Activated CD8-positive, alpha-beta memory T cell treated with anti-CD3 and anti-CD28 coated beads for 1 hour (primary cell): ENCODE measurements at places on chromosomes 16 and 17.

- no peak for DNase-seq
Measured at GRCh38 chr16:78195797-78196196, 96.3 kb downstream of the WWOX start.

GRCh38 chr17:19656336-19656735 lies 7.8 kb downstream of the ALDH3A2 start:
- no peak for DNase-seq

GRCh38 chr17:82217530-82218204 lies 5.0 kb upstream of the CCDC57 start:
- DNase-seq: no peak

- DNase-seq: no peak
Measured at GRCh38 chr17:83160443-83161297, 81.3 kb downstream of the METRNL start.

GRCh38 chr16:70677499-70678120 lies 8.2 kb downstream of the MTSS2 start:
- DNase-seq: no peak

DNA sequence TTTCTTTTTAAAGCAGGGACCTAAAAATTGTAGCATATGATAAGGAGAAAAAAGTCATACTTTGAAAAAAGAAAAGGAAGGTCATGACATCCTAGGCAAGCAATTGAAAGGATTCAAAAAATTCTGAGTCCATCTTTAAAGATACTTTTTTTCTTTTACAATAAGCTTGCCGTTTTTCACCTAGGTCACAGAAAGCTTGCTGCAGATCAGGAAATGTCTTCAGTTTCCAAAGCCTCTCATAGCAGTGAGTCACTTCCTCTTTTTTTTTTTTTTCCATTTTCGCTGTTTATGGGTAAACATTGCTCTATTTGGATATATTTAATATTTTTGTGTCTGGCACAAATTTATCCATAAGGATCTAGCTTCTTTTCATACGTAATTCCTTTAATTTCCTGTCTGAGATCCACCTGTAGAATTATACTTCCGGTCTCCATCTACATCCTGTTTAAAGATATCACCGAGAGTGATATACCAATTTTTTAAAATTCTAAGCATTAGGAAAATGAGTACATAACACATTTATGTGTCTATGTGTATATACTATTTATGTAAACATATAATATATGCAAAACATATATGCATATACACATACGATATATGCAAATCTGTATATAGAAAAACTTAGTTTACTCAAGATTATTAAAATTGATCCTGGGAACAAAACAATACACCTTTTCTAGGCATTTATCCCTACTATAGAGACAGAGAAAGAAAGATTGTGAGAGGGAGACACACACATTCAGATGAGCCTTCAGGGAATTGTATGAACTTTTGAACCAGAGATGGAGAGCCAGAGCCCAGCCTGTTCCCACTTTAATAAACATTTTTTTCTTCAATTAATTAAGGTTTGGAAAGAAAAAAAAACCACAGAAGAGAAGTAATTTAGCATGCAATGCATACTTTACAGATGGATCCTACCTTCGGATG lies 134.4 kb downstream of the SKAP1 start:
- no peak for DNase-seq

- DNase-seq: no peak
Measured at GRCh38 chr17:77126519-77126918, 14.2 kb upstream of the SEC14L1 start.

DNA sequence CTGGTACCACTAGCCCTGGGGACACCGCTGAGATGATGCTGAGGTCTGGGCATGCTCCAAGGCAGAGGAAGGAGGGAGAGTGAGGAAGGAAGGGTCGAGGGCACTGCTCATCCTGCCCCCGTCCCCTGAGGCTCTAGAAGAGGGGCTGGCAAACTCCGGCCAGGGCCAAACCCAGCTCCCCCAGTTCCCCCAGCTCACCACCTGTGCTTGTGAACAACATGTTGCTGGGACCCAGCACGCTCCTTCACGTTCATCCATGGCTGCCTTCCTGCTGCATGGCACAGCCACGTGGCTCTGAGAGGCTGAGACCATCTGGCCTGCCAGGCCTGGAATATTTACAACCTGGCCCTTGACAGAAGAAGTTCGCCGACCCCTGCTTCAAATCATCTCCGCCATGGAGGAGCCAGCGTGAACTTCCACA lies 81.2 kb downstream of the RBFOX3 start:
- no peak for DNase-seq

DNA sequence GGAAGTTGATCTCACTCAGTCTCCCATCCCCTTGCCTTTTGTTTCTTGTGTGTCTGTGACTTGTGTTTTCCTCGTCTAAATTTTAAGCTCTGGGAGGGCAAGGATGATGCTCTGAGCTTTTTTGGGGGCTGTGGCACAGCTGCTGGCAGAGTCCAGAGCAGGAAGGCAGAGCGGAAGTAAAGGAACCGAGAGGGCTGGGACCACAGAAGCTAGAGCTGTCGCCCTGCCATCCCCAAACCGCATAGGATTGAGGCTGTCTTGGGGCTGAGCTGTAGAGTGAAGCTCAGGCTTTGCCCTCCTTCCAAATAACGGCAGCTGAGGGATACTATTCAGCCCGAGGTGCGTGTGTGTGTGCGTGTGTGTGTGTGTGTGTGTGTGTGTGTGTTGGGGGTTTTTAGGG lies 3.8 kb upstream of the DNAH2 start:
- no peak for DNase-seq

DNA sequence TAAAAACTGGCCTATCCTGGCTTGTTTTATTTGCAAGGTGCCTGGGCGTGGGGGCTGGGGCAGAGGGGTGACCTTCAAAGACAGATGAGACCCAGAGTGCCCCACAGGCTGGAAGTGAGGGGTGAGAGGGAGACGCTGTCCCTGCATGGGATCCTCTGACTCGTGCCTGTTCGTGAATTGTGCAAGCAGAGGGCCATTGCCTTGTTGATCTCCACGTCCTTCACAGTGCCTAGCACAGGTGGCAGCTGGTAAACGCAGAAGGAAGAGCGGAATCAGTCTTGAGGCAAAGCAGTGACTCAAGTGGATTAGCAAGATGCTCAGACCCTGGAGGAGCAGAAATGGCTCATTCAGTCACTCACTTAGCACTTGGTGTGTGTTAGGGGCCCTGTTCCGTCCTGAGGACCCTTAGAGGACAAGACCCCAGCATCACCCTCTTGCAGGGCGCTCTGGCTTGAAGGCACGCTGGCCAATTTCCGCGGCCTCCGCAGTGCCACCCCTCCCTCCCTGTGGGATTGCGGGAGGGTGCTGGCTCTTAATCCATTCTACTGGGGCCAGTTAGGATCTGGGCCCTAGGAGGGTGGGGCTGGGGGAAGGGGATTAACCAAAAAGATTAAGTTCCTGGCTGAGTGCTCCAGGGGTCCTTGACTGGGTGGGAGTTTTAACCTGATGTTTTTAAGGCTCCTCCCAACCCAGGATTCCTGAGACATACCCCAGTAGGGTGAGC lies 151.2 kb downstream of the CCDC182 start:
- DNase-seq: no peak

GRCh38 chr16:2532494-2533141 lies 1.4 kb upstream of the CEMP1 start:
- no peak for DNase-seq

- DNase-seq: no peak
Measured at GRCh38 chr17:45077643-45078042, 16.5 kb downstream of the NMT1 start.

DNA sequence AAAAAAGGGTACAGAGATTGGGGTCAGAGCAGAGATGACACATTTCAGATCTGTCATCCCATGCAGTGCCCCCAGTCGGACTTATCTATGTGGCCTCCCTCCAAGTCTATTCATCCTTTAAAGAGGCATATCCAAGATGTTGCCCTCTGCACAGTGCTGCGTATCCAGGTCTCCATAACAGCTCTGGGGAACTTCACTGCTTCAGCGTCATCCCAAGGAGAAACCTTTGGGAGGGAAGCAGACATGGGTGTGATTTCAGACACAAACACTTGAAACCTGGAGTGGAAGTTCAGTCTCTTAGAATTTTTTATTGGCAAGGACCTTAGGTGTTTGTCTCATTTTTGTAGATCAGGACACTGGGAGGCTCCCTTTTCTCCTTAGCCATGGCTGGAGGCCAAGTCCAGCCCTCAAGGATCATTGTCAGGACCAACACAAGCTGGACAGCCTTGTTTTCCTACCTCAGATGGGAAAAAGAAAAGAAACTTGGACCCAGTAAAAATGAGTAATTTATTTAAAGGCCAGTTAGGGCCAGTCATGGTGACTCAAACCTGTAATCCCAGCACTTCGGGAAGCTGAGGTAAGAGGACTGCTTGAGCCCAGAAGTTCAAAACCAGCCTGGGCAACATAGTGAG lies 23.9 kb upstream of the NLK start:
- no peak for DNase-seq

- no peak for DNase-seq
Measured at GRCh38 chr16:81861915-81862314, 82.8 kb downstream of the PLCG2 start.

DNA sequence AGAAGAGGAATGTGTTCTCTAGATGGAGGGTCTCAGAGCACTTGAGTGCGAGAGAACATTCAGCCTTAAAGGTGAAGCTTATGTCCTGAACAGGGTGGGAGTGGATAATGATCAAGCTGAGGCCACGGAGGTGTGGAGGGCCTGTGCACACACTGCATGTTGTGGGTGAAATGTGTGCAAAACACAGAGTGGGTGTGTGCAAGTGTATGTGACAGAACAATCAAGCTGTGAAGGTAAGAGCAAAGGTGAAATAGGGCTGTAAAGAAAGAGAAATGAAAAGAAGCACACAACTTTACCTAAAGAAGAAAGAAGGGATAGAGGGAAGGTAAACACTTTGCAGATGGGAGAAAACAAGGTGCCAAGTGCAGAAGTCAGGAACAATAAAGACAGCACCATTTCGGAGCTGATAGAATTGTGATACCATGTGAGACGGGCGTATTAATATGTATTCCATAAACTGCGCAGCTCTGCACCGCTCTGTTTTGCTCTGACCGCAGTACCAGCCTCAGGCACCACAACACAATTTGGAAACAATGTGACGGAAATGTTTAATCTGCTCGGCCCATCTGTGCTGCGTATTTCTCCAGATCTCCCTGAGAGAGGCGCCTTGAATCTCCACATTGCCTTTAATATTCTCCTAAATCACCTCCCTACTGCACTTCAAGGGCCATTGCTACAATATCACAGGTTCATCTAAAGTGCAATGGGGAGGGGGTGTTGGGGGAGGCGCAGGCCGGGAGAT lies 40.6 kb downstream of the SNX11 start:
- no peak for DNase-seq

DNA sequence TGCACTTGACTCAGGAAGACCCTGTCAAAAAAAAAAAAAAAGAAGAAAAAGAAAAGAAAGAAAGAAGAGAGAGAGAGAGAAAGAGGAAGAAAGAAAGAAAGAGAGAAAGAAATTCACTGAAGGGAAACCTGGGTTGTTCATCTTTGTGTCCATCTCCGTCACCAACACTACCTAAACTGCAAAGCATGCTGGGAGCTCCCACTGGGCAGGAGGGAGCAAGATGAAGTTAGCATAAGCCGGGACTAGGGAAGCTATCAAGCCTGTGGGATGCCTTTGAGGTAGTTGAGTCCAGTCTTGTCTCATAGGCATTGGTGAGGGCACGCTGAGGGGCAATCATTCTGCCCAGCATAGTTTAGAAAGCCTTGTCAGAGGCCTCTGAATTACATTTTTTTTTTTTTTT lies 7.6 kb upstream of the CBFB start:
- no peak for DNase-seq

DNA sequence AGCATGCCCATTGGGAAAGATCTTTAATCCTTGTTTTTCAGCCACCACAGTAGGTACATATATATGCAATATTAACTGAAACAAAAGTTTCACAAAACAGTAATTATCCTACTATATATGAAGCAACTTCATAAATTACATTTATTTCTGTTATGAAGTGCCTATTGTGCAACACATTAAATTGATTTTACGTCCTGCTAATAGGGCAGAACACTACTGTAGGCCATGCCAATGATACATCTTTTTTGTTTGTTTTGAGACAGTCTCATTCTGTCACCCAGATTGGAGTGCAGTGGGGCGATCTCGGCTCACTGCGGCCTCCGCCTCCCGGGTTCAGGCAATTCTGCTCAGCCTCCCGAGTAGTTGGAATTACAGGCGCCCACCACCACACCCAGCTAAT lies 29.1 kb downstream of the SF3B3 start:
- DNase-seq: no peak

GRCh38 chr17:17724307-17725010 lies 43.2 kb downstream of the RAI1 start:
- DNase-seq: no peak

DNA sequence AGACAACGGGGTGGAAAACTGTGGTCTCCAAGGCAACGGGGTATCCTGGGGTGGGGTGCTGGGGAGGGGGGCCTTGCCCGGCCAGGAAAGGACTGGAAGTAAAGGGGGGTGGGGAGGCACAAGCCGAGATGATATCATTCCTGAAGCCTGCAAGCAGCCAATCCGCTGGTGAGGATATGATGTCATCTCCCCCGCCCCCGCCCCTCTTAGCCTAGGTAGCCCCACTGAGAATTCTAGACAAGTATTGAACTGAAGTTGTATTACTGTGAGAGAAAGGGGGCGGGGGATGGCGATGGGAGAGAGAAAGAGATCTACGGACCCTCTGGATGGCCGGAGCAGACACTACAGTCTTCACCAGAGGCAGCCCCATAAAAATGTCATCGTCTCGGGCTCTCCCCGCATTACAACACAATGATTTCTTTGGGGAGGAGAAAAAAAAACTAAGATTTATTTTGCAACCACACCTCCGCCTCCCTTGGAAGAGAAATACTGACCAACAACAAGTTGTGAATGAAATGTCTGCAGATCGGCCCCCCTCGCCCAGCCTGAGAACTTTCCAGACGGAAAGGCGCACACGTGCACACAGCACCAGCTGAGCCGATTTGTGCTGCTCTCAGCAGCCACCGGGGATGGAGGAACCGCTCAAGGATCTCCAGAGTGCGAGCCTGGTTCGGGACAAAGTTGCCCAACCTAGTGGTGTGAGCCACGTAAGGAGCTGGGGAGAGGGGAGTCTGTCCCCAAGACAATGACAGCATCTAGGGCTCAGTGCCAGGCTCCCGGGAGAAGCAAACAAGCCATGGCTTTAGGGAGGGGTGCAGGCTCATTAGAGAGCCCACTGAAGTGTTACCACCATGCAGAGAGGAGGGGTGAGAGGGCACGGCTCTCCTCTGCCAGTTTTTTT lies 222.1 kb downstream of the SOX9 start:
- no peak for DNase-seq

GRCh38 chr17:37770631-37771518 lies 26.0 kb upstream of the HNF1B start:
- no peak for DNase-seq

DNA sequence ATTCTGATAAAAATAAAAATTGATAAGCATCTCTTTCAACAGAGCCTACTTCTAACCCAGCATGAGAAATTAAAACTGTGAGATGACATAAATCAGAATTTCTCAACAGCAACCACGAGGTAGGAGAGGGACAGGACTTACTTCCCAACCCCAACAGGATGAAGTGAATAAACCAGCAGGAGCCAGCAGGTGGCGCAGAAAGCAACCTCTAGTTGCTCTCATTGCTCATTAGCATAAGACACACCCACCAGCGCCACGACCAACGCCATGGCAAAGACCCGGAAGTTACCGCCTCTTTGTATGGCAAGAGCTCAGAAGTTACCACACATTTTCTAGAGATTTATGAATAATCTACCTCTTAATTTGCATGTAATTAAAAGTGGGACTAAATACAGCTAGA lies 189.4 kb upstream of the CDH8 start:
- DNase-seq: no peak

- no peak for DNase-seq
Measured at GRCh38 chr16:88779406-88780141, 5.4 kb downstream of the PIEZO1 start.

GRCh38 chr16:82300374-82300951 lies 130.4 kb upstream of the MPHOSPH6 start:
- no peak for DNase-seq
